ENCODE measurements at places on chromosomes 11 and 22. TPM values are rescaled to one million over a fixed set of nuclear protein-coding genes. Genes with fewer than 3 reads are reported as not detected.

The MRPL21 gene
- total RNA-seq = 99.6 TPM

GRCh38 chr11:95450547-95451123, 219.6 kb upstream of the SESN3 start:
- DNase-seq = no peak

DNA sequence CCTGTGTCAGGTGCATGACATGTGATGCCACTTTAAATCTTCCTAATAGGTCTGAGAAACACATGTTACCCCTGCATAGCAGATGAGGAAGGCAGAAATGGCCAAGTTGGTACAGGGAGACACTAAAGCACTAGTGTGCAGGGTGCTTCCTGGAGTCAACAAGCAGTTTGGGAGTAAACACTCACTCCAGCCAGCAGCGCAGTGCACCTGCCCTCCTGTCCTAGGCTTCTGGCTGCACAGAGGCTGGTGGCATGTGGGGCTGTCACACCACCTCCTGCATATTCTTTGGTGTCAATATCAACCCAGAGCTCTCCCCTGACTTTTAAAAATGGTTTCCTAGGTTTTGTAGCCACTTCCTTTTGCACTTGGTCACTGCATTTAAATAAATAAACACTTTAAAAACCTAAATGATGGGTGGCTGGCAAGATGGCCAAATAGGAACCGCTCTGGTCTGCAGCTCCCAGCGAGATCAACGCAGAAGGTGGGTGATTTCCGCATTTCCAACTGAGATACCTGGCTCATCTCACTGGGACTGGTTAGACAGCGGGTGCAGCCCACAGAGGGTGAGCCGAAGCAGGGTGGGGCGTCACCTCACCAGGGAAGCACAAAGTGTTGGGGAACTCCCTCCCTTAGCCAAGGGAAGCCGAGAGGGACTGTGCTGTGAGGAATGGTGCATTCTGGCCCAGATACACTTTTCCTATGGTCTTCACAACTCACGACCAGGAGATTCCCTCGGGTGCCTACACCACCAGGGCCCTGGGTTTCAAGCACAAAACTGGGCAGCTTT, 33.5 kb downstream of the GAB4 start:
- DNase-seq = no peak

DNA sequence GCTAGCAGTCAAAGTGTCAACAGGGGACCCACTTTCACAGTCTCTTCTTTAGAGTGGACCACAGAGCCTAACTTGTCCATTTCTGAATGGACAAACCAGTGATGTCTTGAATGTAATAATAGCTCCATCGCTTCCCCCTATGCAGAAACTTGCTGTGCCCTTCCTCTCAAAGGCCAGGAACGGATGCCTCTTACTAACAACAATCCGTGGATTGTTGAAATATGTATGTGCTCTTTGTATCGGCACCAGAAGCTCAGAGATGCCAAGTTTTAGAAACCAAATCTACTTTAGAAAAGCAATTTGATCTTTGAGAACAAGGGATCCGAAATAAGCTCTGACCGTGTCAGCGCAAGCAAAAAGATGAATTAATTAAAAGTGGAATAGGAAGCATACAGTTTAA, 259.5 kb upstream of the POU2AF2 start:
- DNase-seq = no peak

- DNase-seq = no peak
Observed at GRCh38 chr11:88631497-88631896, 294.0 kb upstream of the CTSC start.

GRCh38 chr11:78833237-78833636, 258.6 kb upstream of the NARS2 start:
- DNase-seq = no peak
